ENCODE measurements at places on chromosomes 12 and 14.

DNA sequence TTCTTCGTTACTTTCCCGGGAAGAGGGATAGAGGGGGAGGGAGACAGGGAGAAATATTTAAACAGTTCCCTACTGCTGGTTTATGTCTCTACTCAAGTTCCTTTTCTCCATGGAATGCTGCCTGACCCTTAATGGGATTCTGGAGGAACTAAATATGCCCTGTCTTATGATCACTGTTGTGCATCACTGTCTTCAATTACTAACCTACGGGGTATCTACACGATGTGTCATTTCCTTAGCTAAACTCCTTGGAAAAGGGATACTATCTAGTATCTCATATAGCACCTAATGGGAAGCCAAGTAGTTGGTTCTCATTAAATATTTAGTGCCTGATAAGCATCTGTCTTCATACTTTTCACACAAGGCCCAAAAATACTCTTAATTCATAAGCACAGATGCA lies 37.5 kb upstream of the FBLN5 start:
- DNase-seq: no peak

- DNase-seq: no peak
These were observed 15.6 kb downstream of the APPL2 start for GRCh38 chr12:105220150-105220928.

DNA sequence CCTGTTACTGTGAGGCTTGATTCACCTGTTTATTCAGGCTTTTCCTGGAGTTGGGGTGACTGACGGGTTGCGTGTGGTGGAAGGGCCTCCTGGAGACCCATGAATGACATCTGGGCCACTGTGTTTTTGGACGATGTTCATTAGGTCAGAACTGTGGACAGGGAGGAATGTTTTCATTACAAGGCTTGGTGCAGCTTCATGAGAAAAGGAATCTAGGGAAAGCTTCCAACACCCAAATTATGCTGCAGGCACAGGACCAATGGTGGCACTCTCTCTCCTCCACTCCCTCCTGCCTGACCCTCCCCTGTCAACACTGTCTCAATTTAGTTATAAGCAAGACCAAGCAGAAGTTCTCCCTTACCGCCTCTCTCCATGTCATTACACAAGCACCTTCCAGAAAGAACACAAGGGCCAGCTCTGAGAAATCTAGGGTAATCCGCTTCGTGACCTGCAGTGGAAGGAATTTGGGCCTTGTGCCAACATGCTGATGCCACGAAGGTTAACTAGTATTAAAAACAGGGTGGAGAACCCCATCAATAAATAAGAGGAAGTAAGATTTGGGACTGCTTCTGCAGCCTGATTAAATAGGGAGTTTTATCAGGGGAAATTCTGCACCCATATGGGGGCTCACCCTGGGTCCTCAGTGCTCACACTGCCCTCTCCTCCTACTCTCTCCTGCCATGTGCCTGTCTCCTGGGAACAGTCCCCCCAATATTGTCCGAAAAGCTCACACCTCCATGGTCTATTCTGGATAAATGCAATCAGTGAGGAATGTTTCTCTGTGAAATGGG lies 200.3 kb downstream of the KTN1 start:
- DNase-seq: no peak

DNA sequence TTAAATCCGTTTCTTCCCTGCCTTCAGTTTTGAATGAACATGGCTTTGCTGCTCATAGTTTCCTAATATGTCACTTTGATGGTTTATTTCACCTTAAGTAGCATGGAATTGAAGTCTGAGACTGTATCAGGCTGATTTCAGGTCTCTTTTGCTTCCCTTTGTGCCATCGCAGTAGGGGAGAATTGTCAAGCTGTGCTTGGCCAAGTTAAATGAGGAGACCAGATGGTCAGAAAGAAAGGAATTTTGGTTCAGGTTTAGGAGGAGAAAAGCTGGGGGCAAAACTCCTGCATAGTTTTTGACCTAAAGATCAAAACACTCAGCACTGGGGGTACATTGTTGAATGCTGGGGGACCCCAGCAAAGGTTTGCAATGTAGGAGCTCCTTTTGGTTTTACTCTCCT lies 398.4 kb downstream of the NUAK1 start:
- no peak for DNase-seq

DNA sequence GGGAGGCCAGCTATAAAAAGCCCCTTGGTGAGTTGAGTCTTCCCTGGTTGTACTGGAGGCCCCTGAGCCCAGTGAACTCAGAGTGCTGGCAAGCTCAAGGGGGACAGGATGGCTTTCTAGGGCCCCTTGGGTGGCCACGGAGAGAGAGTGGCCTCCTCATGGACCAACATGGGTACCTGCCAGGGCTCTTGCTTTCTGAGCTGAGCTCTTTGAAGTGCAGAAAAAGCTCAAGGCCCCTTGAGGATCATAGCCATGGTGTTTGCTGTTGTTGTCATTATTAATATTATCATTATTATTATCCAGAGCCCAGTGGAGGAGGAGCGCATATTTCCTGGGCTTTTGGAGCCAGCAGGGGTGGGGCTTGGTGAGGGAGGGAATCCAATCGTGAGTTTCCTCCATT lies 6.7 kb downstream of the RNFT2 start:
- DNase-seq: no peak

DNA sequence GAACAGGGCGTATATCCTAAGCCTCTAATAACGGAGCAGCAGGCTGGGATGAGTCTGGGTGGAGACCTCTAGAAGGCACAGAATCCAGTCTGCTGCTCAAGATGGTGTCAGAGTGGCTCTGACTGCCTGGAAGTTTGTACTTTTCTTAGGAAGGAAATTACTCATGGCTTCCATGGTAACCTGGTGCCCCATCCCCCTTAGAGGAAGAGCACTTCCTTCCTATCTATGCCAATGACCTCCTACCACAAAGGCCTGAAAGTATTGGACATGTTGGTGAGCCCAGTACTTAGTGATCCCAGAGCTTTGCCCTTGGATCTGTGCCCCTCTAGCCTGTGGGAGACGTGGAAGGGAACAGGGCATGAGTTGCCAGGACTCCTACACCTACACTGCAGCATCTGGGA lies 1.5 kb downstream of the BATF start:
- no peak for DNase-seq

DNA sequence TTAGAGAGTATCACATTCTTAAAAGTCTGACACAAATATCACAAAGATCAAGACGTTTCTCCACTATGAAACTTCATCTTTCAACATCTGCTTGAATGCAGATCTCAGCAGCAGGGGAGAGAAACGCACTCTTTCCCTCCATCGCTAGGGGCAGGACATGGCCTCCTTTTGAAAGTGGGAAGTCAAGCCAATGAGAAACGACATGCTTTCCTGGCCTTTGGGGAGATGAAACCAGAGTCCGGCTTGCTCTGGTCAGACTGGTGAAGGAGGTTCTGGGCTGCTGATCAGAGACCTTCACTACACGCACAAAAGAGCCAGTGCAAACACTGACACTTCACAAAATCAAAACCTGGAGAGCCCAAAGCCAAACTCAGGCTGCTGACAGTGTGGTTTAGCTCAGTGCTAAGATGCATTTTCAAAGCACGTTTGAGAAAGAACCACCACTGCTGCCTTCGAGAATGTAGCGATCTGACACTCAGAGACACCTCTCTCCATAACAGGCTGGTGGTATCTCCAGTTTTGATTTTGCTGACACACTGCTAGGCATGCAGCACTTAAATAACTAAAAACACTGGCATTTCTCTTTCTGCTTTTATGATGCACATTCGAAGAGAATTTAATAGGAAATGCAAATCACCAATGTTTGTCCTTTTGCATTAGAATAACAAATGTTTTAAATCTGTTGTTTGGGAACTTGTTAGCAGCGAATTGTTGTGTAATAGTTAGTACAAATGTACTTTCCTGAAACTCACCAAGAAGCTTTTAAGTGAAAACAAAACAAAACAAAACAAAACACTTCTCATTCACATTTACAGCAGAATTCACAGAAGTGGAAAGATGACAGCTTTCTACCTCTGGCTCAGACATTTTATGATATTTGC lies 93.9 kb upstream of the OVCH1 start:
- no peak for DNase-seq

DNA sequence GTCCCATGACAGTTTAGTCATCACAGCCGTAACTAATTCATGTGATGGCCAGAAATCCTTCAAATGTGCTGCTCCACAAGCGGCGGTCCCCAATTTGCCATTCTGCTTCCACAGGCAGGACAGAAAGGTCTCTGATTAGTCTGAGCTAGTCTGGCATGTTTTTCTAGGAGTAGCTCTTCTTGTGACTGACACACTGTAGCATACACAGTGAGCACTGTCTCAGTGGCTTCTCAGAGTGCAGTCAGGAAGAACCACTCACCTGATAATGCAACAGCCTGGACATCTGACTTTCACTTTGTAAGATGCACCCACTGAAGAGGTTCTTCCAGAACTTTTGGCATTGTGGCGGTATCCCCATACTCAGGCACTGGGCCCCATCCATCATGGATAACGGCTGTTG lies 1266.2 kb downstream of the TMEM121 start:
- DNase-seq: no peak

- DNase-seq: no peak
These were observed 67.3 kb upstream of the USP15 start for GRCh38 chr12:62192903-62193250.

DNA sequence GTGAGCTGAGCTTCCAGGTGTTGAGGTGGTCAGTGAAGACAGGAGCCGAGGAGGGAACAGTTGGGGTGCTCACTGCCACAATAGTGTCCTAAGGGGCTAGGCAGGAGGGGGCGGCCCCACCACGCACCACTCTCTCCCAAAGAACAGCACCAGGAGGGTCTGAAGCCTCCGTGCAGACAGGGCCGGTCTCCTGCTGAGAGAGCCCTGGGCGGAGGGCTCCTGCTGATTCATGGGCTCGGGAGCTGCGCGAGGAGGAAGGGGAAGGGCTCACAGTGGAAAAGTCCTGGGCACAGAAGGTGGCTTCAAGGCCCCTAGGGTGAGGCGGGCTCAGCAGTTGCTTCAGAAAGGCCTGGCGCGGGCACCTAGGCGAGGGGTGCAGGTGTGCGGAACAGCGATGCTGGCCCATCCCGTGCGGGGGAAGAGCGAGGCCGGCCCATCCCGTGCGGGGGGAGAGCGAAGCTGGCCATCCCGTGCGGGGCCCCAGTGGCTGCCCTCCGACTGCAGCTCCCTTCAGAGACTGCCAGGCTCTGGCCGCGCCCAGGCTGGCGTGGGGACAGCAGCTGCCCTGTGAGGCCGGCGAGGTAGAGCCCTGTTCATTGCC lies 176.7 kb downstream of the ADGRD1 start:
- no peak for DNase-seq

- DNase-seq: no peak
These were observed 16.4 kb upstream of the CACNA2D4 start for GRCh38 chr12:1934831-1935230.

DNA sequence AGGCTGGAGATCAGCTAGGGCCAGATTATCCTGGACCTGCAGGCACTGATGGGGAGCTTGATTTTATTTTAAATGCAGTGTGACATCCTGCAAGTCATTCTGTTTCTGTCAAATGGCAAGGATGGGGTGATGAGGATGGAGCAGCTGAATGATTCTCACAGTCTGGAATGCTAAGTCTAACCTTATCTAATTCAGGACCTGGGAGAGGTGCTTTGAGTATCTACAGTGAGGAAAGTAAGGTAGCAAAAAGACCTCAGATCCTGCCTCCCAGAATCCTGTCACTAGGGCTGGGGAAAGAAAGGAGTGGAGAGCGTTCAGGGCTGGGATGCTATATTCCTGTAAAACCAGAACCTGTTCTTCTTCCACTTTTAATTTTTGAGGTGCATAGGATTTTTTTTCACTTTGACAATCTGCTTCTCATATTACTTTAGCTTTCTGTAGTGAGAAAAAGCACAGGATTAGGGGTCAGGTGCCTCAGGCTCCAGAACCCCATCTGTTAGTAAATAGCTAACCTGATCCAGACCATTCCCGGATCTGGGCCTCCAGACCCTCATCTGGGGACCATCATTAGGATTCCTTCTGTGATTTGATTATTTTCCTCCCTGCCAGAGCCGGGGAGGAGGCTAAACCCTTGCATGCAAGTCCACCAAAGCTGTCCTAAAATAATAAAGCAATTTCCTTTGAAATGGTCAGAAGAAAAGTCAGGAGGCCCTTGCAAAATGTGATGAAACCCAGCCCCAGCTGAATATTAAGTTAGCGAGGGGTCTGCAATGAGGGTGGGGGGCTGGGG lies 54.7 kb downstream of the ASCL1 start:
- no peak for DNase-seq

DNA sequence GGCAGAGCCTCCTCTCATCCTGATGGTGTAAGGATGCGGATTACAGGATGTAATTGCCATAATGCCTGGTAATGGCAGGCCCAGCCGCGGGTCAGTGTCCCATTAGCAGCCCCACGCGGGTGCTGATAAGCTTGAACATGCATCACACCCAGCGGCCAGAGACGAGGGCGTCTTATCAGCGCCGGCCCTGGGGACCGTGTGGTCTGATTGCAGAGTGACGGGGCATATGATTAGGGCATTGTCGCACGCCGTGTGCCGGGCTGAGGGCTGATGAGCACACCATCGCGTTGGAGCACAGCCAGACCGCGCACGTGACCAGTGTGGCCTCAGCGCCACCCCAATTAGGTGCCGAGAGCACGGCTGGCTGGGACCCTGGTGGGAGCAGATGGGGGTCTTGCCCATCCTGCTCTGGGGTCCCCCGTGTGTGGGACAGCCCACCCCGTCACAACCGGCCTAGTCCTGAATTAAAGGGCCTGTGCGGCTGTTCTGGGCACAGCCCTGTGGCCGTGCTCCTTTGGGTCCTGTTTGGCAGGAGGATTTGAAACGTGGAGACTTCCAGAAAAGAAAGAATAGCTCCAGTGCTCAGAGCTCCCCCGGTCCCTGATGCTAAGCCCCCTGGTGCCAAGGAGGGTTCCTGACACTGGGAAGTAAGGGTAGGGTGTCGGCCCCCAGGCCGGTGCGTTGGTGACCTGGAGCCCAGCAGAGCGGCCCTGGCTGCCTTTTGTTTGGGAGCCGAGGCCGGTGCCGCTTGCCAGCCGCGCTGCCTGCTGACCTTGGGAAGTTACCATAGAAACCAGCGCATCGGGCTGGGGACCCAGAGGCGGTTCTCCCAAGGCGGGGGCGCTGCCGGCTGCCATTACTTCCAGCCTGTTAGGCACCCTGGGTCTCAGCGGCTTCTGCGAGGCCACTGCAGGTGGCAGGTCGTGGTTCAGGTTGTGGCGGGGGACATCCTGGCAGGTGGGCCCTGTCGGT lies 20.7 kb downstream of the KIF26A start:
- DNase-seq: no peak

DNA sequence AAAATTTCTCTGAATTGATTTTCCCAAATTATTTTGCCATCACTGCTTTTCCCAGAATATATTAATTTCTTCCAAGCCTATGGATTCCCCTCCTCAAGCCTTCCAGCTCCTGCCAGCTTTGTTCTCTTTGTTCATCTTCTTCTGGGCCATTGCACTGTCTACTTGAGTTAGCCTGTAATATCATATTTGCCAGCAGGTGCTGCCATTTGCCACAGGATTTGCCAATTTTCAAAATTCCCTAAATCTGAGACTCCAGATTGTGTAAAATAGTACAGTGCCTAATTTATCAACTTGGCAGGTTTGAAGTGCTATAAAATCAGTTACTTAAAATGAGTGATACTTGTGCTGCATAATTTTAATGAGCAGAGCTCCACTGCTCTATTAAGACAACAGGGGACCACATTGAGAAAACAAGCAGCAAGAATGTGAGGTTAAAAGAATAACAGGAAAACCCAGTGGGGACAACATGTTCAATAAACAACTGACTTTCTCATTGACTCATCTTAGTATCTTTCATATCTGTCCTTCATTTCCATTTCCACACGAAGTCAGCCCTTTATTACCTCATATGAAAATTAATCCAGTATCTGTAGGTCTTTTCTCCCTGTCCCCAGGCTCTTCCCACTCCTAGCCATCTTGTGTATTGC lies 84.6 kb upstream of the CCDC196 start:
- no peak for DNase-seq

Measured in stimulated activated CD4-positive, alpha-beta T cell treated with anti-CD3 and anti-CD28 coated beads, Interleukin-1b, Interleukin-23, amount 100 ng/mL, for 1 hour (primary cell).